ENCODE measurements at places on chromosomes 12 and 14.
A peak's percentile ranks its signal among the peaks of the same experiment; 100 is the strongest.

- no peak for DNase-seq
Observed at GRCh38 chr12:13005649-13006048, 5.6 kb upstream of the HEBP1 start.

DNA sequence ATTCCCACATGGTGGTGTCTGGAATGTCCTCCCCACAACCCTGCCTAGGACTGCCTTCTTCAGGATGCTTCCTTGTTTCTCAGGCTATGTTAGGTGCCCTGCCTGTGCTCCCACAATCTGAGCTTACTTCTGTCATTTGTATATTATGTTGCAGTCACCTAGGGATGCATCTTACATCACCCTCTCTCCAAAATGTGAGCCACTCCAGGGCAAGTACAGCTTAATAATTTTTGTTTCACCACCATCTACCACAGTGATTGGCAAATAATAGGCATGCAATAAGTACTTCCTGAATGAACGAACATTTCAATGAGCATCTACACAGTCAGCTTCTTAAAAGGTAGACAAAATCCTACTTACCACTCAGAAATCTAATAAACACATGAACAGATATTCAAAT is 37.6 kb downstream of the ZFYVE26 start:
- no peak for DNase-seq

GRCh38 chr12:70078161-70078560 is 165.1 kb upstream of the CNOT2 start:
- DNase-seq: no peak

GRCh38 chr12:124386059-124386458 is 91.2 kb downstream of the RFLNA start:
- DNase-seq: no peak

DNA sequence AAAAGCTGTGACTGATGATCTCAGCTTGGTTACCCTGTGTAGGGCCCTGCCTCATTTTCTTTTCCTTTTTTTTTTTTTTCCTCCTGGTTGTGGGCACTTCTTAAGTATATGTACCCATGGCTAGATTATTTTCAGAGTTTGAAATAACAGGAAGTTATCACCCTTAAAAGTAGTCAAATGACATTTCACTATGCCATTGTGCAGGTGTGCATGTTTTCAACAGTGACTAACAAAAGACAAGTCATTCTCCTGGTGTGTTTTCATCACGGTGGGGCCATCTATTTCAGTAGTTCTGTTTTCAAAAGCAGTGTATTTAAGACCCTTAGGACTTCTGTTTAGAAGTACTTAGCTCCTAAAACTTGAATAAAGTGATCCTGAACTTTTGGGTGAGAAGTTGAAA is 15.0 kb downstream of the GABARAPL1 start:
- DNase-seq: no peak

DNA sequence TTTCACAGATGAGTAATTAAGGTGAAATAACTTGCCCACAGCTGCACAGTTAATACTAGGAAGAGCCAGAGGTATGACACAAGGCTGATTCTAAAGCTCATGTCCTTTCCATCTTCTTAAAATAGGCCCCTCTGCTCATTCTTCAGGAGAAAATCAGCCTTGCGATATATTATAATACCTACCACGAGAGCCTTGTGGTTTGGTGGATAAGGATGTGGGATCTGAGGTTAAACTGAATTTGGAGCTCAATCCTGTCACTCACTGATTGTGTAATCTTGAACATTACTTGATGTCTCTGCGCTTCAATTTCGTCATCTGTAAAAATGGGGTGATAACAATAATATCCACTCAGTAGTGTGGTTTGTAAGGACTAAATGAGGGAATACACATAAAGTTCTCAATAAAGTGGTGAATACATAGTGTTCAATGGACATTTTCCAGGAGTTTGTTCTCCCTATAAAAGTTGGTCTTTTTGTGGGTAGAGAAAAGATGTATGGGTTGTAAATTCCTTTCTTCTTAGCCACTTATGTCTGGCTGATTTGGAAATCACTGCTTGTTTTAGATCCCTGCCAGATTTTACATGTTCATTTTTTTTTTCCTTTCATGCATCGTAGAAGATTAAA is 25.1 kb upstream of the ATP2B1 start:
- no peak for DNase-seq

GRCh38 chr14:82192387-82192786 is 658.7 kb upstream of the SEL1L start:
- DNase-seq: no peak

DNA sequence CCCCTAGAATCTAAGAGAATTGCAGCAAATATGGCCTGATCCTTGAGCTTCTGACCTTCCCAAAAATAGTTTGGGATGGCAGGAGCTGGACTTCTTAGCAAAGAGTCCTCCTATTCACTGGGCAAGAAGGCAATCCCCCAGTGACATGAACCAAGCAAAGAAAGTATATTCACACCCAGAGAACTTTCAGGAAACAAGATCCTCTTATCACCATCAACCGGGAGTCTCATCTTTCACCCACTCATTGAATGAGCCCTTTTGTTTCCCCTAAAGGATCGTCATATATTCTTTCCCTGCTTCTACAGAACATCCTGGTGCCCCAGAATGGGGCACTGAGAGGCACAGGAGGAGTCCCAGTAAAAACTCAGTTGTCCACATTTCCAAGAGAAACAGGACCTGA is 19.7 kb downstream of the SPTB start:
- no peak for DNase-seq

- no peak for DNase-seq
Observed at GRCh38 chr12:52480073-52480472, 6.5 kb upstream of the KRT6C start.

GRCh38 chr12:121214166-121214777 is 4.3 kb downstream of the P2RX4 start:
- no peak for DNase-seq

DNA sequence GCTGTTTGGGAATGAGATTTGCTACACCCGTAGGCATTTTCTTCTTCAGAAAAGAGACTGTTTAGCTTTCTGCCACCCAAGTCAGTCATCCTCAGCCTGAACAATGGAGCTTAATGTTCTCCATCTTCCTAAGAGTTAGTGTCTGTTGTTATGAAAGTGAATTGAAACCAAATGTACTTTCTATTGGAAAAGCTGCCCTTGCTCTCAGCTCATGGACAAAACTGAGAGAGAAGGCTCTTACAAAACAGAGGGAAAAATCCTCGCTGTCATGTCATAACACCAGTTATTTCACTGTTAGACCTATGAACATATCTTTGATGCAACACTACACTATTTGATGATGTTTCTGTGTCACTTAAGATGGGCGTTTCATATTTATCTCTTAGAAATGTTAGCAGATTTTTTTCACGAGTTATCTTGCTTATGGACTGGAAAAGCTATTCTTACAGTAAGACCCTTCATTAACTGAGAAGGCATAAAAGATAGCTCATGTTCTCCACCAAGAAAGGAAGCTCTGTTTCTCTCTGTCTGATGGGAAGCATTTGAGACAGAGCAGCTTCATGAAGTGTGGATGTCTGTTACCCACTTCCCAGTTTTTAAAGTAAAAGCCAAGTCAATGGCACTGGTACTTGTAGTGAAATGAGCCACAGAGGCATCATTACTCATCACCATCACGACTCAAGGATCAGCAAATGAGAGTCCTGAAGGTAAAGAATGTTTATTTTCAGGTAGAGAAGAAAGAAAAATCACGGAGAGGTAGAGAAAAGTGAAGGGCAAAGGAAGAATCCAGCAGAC is 483.9 kb downstream of the ZFP36L1 start:
- DNase-seq: no peak

DNA sequence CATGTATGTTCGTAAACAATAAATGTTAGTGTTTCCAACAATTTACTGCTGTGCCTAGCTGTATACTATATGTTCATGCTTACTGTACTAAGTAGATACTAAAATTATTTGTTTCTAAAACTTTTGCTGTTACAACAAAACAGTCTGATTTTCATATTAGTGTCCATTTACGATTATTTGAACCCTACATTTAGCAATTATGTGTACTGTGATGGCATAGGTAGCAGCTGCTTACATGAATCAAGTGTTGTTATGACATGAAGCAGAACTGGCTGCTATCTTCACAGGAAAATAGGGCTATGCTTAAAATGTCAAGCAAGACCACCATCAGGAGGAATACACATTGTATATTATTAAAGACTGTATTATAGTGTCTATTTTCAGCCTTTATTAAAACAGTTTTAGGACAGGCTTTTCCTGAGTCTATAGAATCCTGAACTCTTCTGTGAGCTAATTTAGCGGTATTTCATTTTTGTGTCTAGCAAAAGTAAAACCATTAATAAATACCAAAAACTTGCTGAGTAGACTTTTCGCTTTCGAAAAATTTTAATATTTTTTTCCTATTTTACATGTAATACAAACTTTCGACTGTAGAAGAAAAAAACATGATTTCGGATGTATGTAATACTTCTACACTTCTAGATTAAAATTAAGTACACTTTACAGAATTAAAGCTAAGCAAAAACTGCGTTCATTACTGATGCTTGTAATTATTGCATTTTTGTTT is 1.1 kb upstream of the WDR89 start:
- no peak for DNase-seq

- DNase-seq: no peak
Observed at GRCh38 chr12:26795910-26796309, 37.1 kb downstream of the ITPR2 start.

DNA sequence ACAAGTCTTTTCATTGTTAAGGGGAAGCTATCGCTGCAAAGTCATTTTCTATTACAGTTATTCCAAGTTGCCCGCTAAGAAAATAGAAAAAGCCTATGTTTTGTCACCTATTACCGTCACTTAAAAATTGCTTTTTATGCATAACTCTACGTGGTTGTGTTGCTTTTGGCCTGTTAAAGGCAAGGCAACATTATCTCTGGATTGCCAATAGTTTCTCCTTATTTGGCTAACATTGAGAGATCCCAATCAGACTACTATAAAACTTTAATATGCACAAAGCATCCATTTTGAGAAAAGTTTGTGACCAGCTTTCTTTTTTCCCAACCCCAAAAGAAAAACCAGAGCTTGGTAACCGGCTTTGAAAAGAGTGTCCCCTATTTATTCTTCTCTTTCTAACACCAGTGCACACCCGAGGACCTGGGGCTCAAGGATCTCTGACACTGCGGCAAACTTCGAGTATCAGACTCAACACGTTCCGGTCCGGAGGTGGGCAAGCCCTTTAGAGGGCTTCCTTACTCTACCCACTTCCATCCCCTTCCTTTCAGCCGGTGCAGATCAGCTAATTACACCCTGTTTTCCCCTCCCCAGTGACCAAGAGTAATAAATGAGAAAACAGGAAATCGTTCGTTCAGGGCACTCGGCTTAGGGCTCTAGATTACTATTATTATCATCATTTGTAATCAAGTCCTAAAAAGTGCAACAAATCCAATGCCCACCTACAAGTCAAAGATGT is 1.2 kb downstream of the PPP1R12A start:
- peak; percentile 45 for DNase-seq

DNA sequence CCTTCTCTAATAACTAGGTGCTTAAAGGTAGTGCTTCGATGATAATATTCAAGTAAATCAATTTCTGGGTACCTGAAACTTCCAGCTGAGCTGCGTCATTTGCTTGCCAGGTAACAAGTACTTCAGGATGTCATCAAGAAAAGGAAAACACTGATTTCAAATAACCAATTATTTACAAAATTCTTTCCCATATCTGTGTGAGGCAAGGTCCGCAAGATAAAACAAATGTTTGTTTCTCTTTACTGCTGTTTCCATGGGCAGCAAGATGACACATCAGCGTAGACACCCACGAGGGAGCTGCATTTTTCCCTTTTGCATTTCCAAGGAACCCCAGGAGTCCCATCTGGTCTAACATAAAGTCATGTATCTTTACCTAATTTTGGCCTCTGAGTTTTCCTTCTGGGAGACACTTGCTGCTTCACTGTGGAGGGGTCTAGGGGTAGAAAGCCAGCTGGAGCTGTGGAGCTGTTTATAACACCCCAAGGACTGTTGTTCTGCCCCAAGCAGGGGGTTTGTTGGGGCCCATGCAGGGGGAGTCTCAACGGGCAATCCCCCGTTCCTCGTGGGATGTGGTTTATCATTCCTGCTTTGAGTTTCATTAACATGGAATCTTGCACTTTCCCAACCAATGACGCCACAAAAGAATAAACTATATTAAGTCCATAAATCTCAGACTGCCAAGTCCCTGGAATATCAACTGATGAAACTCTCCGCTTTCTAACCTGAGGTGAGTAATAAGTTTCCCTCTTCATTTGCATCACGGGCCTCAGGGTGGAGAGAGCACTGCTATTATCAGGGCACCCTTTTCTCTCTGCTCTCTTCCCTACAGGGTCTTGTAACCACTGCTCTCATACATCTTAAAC is 112.8 kb upstream of the PELI2 start:
- DNase-seq: no peak

All from LNCaP clone FGC (cell line).